Astrocyte (in vitro differentiated cells and primary cell): ENCODE measurements at places on chromosomes 13 and 19.
A peak's percentile ranks its signal among the peaks of the same experiment; 100 is the strongest.

- no peak for DNase-seq
These were observed 36.8 kb downstream of the MIPEP start for GRCh38 chr13:23852351-23852750.

DNA sequence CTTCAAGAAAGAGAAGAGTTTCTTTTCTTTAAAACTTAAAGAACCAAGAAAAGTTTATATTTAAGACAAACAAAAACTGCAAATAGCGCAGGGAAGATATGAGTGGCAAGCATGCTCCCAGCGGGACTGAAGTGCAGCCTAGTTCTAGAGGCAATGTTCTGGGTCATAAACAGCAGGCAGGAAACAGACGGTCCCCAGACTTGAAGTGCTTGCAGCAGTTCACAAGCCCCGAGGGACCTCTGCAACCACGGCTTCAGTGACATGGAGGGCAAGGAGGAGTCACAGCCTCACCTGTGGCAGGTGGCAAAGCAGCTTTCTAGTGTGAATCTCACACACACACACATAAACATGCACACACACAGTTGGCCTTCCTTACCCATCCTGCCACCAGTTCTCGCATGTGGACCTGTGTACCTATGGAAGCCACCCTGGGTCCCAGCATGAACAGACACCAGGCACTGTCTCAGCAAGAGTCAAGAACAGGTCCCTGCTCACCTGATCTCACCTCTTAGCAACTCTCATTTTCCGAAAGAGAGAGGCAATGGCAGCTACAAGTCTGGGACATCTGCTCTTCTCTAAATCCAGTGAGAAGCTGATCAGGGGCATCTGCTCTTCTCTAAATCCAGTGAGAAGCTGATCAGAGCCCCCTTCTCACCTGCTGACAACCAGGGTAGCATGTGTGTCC lies 162.0 kb downstream of the EFNB2 start:
- DNase-seq, result no peak

DNA sequence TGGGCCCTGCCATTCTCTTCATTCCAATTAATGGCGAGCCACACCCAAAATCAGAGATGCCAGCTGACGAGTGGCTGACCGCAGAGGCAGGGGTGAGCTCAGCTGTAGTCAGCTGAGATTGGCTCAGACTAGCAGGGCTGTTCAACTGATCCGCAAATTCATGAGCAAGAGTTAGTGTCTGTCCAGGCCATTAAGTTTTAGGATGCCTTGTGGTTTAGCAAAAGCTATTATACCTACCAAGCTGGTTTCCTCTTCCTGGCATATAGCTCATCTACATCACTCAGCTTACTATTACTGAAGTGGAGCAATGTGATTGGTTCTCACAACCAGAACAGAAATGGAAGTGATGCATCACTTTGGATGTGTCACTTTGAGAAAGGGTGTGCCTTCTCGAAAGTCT lies 148.7 kb downstream of the NALCN start:
- DNase-seq, result peak; percentile 77

DNA sequence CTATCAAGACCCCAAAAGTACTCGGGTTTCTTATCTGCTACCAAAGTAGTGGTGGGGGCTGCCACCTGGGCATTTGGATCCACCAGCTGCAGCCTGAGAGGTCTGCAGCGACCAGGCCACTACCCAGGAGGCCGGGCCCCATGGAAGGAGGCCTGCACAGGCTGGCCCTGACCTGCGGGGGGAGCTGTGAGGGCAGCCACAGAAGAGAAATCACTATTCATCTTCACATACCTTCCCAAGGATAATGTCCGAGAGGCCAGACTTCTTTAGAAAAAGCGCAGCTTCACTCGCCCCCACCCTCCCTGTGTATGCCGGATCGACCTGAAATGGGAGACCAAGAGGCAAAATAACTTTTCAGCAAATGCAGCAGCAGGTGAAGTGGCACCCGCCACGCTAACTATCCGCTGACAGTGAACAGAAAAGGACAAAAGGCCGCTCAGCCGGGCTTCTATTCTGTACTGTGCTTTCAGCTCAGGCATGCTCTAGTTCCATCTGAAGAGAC lies 30.1 kb downstream of the EPS15L1 start:
- no peak for DNase-seq

DNA sequence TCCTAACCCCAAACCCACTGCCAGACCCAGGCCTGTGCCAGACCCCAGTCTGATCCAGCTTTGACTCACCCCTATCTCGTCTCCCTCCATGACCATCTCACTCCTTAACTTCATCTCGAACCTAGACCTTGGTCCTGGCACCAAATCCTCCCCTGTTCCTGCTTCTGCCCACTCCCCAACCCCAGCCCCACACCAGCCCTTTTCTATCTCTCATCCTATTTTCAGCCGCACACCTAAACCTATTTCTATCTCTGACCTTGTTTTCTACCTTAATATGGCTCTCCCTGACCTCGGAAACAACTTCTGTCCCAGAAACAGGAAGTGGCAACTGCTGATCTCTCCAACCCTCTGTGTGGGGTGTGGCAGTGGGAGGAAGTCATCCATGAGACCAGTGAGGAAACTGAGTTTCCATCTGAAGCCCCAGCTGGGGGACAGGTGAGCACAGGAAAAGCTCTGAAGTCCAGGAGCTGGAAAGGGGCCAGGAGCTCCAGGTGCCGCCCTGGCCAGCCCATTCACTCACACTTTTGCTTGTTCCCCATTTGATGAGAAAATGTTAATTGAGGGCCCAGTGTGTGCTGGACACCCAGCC lies 13.7 kb downstream of the PTH2 start:
- no peak for DNase-seq

DNA sequence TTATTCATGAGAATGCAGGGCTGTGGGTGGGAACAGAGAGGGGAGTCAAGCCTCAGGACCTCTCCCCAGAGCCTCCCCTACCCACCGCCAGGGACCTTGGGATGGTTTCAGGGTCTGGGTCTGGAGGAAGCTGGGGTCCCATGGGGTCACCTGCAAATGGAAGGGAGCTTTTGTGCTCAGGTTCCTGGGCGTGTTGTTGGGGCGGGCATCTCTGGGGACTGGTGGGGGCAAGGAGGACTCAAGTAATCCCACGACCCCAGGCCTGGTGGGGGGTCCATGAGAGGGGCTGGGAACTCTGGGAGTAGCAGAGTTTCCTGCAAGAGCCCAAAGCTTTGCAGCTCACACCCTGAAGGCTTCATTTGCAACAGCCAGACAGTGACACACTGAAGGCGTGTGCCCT lies 60.2 kb downstream of the UNC13A start:
- DNase-seq, result no peak

GRCh38 chr13:58298556-58299135 lies 667.1 kb downstream of the PCDH17 start:
- no peak for DNase-seq

DNA sequence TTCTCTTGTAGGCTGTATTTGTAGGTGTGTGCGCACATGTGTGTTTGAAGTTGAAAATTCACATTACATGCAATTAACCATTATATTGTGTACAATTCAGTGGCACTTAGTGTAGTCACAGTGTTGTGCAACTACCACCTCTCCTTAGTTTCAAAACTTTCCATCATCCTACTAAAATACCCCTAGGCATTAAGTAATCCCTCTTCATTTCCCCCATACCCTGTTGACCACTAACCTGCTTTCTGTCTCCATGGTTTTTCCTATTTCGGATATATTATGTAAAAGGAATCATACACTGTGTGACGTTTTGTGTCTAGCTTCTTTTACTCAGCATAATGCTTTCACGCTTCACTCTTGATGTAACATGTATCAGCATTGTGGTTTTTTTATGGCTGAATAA lies 16.1 kb downstream of the LSM14A start:
- no peak for DNase-seq

GRCh38 chr19:30682999-30683536 lies 310.9 kb downstream of the ZNF536 start:
- peak; percentile 64 for DNase-seq

- no peak for DNase-seq
These were observed 8.2 kb downstream of the RRAS start for GRCh38 chr19:49631610-49632192.

- DNase-seq, result no peak
These were observed 42.9 kb downstream of the LPAR6 start for GRCh38 chr13:48369988-48370387.

DNA sequence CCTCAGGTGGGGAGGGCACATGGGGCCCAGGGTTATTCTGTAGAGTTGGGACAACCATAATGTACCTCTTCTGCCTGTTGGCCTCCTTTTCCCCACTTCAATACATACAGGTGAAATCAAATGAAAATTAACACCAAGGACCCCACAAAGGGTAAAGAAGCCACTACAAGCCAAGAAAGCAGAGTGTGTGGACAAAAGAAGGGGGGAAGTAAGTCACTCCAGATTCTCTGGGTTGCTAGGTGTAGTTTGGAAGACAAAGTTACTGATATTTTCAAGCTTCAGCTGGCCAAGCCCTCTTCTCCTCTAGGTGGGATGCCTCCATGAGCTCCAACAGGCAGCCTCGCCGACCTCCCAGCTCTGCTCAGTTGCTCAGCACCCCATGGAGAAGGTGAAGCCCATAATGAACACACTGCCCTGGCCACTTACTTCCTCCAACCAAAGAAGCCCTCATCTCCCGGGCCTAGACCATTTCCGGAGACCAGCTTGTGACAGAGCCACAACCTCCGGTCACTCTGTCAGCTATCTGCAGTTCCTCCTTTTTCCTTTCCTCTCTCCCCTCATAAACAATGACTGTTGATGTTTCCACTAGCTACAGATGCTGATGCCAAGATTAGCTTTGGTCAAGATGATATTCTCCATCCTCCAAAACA lies 66.8 kb upstream of the MED4 start:
- no peak for DNase-seq

GRCh38 chr19:57075801-57076492 lies 43.8 kb upstream of the USP29 start:
- no peak for DNase-seq

DNA sequence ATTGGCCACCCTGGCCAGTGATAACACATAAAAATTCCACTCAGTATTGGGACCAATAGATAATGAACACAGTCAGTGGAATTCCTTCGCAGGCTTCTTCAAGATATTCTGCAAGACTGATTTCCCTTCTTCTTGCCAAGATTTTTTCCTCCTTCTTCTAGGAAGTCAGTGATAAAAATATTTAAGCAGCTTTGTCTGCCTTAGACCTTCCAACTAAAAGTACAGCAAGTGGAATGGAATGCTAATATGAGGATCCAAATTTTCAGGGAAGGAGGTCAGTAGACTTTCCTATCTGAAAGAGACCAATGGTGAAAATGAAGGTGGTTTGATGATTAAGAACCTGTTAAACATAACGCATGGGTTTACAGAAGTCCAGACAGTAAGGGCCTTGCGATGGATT lies 9.6 kb downstream of the STARD13 start:
- DNase-seq, result peak; percentile 96

DNA sequence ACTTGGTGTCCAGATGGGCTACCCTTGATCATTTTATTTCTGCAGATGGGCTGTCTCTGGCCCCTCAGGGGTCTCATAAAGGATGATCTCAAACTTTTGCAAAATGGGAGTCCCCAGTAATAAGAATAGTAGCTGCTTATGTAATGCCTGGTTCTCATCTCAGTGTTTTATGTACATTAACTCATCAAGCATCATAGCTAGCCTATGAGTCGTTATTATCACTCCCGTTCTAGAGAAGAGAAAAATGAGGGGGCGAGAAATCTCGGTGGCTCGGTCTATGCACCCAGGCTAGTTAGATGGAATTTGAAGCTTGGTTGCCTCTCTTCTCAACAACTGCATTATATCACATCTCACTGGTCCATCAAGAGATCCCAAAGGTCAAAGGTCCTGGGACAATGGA lies 3.4 kb downstream of the CACNG6 start:
- DNase-seq, result no peak

DNA sequence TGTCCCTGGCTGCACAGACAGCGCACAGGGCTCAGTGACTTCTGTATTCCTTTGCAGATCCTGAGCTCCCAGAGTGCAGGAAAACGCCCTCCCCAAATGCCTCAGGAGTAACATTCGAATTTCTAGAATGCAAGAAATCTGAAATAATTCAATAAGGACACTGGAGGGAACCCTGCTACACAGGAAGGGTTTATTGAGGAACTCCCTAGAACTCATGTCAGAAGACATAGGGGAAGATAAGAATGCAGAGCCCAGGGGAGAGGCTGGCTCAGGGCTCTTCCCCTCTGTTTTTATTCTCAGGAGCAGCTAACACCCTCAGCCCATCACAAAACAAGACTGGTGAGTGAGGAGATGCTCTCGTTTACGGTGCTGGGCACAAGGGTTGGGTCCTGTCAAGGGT lies 6.8 kb downstream of the LILRA1 start:
- DNase-seq, result no peak

- peak; percentile 73 for DNase-seq
These were observed 40.7 kb upstream of the SPATA13 start for GRCh38 chr13:24119626-24120508.

DNA sequence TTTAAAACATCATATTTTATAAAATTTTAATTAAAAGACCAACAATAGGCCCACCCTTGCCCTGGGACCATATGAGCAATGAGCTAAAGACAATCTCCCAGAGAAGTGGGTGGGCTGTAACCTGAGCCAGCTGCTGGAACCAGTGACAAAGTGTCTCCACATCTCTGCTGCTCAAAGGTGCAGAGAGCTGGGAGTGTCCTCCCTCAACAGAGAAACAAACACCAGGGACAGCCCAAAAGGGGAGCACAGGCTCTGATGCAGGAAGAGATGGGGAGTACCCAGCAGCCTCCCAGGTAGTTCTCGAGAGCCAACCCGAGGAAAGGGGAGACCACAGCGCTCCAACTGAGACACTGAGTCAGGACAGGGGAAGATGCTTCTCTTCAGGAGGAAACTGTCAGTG lies 39.1 kb downstream of the DOCK9 start:
- no peak for DNase-seq

DNA sequence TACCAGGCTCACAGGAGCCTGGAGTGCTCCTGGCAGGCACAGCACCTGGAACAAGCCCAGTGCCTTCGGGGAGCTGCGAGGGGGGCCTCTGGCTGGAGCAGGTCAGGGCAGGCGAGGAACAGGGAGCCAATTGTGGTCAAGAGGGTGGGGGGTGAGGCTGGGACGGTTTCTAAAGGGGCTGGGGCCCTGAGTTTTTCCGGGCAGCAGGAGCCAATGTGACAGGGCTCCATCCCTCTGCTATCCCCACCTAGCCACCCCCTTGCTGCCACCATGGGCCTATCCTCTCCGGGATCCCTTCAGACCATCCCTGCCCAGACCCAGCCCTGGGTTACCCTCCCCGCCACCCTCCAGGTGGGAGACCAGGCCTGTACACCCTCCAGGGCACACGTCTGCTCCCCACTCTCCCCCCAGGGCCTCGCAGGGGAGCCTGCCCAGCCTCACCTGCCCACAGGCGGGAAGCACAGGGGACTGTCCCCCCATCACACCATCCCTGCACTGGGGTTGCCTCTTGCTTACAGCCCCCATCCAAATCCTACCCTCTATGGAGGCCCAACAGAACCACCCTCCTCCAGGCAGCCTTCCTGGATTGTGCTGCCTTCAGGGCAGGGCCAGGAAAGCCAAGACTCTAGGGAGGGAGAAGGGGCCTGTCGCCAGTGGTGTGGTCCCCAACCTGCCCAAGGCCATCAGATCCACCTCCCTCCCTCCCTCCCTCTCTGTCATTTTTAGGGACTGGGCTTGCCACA lies 121.0 kb downstream of the URI1 start:
- no peak for DNase-seq

- no peak for DNase-seq
These were observed 17.9 kb downstream of the DOCK9 start for GRCh38 chr13:98959786-98960605.
